Stimulated activated naive CD8-positive, alpha-beta T cell treated with anti-CD3 and anti-CD28 coated beads, Interleukin-15, amount 100 ng/mL, for 72 hours (primary cell): ENCODE measurements at places on chromosomes 12 and 14.

DNA sequence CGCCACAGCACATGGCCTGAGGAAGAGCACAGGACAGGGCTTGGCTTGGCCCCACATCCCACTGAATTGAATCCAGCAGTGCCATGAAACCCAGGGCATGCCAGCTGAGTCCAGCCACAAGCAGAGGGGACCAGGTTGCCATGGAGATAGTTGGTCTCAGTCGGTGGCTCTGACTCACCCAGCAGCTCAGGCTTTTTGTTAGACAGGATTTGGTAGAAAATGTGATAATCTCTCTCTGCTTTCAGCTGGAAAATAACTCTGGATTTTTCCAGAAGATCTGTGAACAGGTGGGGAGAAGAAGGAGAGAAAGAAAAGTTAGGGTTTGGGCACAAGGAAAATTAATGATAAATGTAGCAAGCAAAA is 4.8 kb downstream of the MYH7 start:
- DNase-seq = no peak

- no peak for DNase-seq
Measured at GRCh38 chr12:89927226-89927698, 218.6 kb upstream of the ATP2B1 start.

GRCh38 chr14:104253223-104253822 is 114.9 kb downstream of the KIF26A start:
- no peak for DNase-seq

GRCh38 chr12:79590751-79591150 is 100.0 kb downstream of the PAWR start:
- DNase-seq = no peak

DNA sequence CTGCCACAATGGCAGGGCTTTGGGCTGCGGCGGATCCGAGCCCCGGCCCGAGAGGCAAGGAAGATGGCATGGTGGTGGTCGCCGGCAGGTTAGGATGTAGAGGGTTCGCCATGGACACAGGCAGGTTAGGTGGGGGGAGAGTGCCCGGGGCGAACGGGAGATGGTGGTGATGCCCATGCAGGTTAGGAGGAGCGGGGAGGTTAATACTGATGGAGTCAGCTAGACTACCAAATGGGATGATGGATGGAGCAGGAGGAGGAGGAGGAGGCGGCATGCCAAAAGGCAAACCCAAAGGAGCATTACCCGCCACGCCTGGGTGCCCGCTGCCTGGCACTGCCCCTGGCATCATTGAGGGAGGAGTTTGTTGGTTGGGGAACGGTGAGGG is 6.2 kb downstream of the MYL6 start:
- DNase-seq = no peak

DNA sequence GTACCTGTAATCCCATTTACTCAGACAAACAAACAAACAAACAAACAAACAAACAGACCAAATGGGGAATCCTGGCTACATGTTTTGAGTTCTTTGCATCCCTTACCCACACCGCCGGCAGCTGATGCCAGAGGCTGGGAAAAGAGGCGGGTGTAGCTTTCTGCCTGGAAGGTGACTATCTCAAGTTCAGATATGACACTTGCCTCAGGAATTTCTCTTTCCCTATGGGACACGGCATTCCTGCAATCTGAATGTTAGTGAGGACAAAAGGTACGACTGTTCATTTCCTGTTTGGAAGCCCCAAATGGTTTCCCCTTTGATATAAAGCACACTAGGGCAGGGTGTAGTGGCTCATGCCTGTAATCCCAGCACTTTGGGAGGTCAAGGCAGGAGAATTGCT is 2.9 kb downstream of the MYL2 start:
- DNase-seq = no peak

DNA sequence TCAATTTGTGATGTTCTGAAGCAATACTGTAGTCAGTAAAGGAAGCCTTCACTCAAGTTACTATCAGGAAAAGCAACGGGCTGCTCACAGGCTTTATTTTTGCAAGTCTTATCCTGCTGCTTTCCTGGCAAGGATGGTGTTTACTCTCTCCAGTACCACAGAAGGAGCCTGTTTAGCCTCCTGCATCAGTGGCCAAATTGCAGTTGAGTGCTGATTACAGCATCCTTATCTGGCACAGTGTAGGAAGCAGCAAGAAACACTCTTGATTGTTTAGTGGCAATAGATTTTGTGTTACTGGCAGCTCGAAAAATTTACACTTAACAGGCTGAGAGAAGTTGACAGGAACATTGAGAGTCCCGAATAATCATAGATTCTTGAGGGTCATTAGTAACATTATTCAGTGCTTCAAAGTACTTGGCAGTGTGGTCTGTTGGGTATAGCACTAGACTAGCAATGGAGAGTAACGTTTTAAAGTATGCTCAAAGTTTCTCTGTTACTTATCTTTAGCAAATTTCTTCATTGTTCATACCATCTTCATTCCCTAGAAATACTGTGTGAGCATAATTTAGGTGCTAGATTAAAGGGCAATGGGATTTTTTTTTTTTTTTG is 11.7 kb downstream of the TULP3 start:
- DNase-seq = no peak

- DNase-seq = no peak
Measured at GRCh38 chr12:50099302-50100008, 4.4 kb upstream of the GPD1 start.

- DNase-seq = no peak
Measured at GRCh38 chr14:104504172-104504735, 75.3 kb upstream of the C14orf180 start.

DNA sequence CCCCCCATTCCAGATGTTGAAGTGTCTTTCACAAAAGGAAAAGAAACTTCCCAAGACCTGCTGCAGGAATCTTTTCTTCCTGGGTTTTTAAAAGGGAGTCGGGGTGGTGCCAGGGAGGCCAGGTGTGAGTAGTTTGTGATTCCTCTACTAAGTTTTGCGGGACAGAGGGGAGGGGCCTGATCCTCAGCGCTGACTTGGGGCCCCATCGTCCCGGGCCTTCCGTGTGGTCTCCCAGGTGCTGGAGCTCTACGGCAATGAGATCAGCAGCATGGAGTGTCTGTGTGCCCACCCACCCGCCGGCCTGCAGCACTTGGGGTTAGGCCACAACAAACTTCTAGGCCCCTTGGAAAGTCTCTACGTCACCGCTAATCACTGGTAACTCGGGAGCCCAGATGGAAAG is 4.5 kb downstream of the LRRC43 start:
- DNase-seq = no peak

DNA sequence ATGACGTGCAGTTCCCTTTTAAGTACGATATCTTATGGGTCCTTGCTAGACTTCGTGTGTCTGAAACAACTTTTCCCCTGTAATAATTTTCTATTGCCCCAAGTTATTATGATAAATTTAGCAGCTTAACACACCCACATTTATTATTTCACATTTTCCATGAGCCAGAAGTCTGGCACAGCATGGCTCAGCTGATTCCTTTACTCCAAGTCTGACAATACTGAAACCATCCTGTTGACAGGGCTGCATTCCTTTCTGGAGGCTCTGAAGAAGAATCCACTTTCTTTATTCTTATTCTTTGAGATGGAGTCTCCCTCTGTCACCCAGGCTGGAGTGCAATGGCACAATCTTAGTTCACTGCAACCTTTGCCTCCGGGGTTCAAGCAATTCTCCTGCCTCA is 80.9 kb downstream of the DENND5B start:
- DNase-seq = no peak

GRCh38 chr14:90379106-90379505 is 17.7 kb upstream of the CALM1 start:
- DNase-seq = no peak

GRCh38 chr12:110093631-110094311 is 30.4 kb upstream of the IFT81 start:
- no peak for DNase-seq

GRCh38 chr14:25350021-25350420 is 300.1 kb upstream of the STXBP6 start:
- no peak for DNase-seq

GRCh38 chr14:103730490-103731035 is 15.0 kb downstream of the ZFYVE21 start:
- DNase-seq = no peak

DNA sequence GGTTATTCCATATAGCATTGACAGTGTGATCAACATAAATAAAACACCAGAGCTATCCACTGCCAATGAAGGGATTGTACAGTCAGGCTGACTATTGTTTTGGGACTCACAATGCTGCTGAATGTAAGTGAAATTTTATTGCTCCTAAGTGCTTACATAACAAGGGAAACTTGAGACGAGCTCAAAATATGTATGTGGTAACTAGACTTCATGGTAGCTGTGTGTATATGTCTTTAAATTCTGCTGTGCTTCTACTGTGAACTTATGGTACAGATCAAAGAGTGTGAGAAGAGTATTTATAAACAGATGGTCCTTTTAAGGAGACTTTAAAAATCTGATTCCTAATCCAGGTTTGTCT is 6.9 kb downstream of the FLRT2 start:
- no peak for DNase-seq

DNA sequence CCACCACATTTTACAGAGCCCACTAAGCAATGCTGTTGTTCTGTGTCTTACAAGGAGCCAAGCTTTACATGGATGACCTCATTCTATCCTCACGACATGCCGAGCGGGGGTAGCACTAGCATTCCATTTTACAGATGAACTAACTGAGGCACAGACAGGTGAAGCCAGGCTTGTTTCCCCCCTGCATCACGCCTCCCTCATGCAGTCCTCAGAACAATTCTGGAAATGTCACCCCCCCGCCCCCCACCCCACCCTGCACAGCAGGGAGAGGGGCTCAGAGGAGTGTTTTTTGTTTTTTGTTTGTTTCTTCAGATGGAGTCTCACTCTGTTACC is 1.5 kb downstream of the SLC8B1 start:
- no peak for DNase-seq

GRCh38 chr12:71439362-71439612 is 311 bp upstream of the LGR5 start:
- DNase-seq = no peak

- DNase-seq = no peak
Measured at GRCh38 chr14:56952766-56953473, 142.6 kb upstream of the OTX2 start.

- no peak for DNase-seq
Measured at GRCh38 chr14:73887694-73888459, 1.2 kb downstream of the ZNF410 start.

- DNase-seq = peak; percentile 20
Measured at GRCh38 chr14:69090187-69090789, 62.6 kb downstream of the DCAF5 start.

DNA sequence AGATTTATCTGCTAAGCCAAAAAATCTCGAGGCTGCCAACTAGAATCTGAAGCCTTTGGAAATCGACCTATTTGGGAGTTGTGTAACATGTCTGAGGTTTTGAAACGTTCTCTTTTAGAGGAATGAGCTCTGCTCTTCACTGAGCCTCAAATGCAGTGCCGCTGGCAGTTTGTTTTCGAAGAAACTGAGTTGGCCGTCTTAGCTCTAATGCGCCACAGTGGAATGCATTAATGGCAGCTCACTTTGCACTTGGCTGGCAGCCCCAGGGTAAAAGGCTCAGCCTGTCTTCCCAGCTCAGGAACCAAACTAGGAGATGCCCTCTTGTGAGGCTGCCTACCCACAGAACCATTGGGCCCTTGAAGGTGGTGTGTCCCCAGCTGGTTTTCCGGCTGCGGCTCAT is 53.8 kb downstream of the SFSWAP start:
- no peak for DNase-seq

DNA sequence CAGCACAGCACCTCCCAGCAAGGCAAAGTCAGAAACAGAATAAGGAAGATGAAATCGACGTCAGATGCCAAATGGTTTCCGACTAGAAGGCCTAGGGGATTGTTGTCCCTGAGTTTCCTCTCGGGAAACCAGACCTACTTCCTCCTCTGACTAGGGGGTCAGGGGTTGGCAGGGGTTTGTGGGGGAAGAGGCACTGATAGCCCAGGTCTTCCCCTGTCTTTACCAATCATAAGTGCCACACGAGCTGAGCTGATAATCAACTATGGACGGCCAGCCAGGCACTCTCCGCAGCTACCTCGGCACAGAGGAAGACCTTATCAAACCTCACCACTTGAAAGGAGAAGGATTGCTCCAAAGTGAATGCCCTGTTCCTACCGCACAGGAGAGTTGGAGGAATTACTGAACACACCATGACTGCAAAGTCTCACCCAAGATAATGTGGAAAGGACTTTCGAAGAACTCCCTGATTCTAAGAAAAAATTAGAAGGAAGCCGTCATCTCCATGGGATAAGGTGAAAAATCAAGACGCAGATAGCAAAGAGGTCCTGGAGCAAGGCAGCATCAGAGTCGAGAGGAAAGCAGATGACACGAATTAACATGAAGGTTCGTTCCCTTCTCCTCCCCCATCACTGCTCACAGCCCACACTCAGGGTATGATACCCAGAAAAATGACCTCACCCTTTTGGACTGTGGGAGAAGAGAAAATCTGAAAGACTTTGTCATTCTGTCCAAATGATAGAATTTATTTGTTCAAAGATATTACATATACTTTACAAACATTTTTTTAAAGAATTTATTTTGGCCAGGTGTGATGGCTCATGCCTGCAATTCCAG is 77.7 kb upstream of the MED13L start:
- no peak for DNase-seq

GRCh38 chr12:57106021-57106708 is 5.0 kb downstream of the STAT6 start:
- DNase-seq = no peak

- no peak for DNase-seq
Measured at GRCh38 chr12:54371328-54372112, 7.2 kb upstream of the GPR84 start.

- DNase-seq = no peak
Measured at GRCh38 chr14:96151242-96151641, 53.4 kb upstream of the BDKRB2 start.

- no peak for DNase-seq
Measured at GRCh38 chr12:104994336-104994735, 8.2 kb downstream of the NOPCHAP1 start.

- DNase-seq = no peak
Measured at GRCh38 chr14:75430526-75430925, 2.7 kb downstream of the JDP2 start.

DNA sequence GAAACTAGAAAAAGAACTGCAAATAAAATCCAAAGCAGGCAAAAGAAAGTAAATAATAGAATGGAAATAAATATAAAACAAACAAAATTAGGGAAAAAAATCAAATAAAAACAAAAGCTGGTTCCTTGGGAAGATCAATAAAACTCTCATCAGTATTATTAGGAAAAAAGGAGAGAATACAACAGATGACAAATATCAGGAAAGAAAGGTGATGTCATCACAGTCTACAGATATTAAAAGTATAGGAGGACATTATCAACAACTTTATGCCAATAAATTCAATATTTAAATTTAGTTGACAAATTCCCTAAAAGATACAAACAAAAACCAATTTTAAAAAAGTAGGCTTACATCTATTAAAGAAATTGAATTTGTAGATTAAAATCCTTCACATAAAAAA is 107.4 kb upstream of the FOXN3 start:
- DNase-seq = no peak

GRCh38 chr14:91336093-91336450 is 81.5 kb downstream of the CCDC88C start:
- no peak for DNase-seq

- peak; percentile 55 for DNase-seq
Measured at GRCh38 chr14:106844608-106845285, 1318.4 kb downstream of the TMEM121 start.

- DNase-seq = no peak
Measured at GRCh38 chr12:28292699-28293098, 102.4 kb downstream of the CCDC91 start.

- no peak for DNase-seq
Measured at GRCh38 chr12:26214121-26214520, 18.7 kb downstream of the SSPN start.

- DNase-seq = no peak
Measured at GRCh38 chr12:95336387-95337067, 118.9 kb downstream of the VEZT start.

- DNase-seq = no peak
Measured at GRCh38 chr12:40226705-40227104, 1.9 kb downstream of the LRRK2 start.
